ENCODE measurements at places on chromosomes 4 and X.

DNA sequence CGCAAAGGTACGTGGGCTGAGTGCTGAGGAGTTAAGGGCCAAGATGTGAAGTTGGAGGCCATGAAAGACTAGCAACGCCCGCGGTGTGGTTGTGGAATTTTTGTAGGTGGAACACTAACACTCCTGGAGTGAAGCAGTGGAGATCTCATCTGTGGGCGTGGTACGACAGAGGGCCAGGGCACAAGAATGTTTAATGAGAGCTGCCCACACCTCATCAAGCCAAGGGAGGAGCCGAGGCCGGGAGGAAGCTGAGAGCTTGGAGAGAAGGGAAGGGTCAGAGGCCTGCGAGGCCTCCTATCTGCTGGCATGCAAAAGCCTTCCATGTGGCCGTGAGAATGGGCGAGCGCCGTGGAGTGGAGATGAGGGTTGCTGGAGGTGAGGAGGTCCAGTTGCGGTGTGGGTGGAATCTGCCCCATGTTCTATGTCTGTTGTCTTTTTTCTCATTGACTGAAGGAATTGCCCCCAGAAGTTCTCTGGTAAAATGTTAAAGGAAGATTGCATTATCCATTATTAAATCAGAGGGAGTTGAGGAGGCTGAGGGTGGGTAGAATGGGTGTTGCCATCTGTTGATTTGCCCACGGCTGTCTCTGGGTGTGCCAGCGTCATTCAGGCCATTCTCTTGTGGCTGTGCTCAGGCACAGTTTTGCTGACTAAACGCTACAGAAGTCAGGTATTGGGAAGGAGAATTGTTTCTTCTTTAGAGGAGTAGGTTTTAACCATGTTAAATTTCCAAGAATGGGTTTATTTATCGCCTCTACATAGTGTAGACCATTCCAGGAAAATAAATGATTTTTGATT, 19.8 kb downstream of the SNX25 start:
- no peak for DNase-seq

DNA sequence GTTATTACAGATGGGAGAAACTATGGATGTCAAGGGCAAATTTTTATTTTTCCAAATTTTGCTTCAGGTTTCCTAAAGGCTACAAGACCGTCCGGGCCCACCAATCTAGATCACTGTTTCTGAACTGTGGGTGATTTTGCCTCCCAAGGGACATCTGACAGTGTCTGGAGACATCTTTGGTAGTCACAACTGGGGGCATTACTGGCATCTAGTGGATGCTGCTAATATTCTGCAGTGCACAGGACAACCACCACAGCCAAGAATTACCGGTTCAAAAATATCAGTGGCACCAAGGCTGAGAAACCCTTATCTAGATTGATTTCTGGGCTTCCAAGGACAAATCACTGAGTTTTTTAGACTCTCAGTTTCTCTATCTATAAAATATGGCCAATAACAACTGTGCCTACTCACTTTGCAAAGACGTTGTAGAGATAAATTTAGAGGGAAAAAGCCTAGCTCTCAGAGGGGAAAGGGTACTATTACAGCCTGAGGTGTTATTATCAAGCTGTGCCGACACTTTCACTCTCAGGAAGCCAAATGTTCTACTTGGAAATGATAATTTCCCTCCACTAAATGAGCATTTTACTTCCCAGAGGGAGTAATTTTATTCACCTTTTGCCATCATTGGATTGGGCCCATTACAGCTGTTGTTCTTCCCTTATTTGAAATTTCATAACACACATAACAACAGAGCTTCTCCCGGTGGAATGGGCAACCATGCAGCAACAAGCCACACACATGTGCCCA, 442.1 kb downstream of the CENPC start:
- no peak for DNase-seq

DNA sequence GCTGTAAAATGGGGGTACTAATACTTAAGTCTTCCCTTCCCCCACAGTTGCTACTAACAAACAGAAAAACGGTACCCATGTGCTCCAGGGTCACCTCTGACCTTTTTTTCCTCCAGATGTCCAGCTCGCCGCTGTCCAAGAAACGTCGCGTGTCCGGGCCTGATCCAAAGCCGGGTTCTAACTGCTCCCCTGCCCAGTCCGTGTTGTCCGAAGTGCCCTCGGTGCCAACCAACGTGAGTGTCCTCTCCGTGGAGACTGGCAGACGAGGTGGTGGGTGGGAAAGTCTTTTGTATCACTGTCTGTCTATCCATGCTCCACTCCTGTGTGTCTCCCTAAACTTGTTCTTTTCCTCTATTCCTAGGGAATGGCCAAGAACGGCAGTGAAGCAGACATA, 5.1 kb downstream of the UBA1 start:
- DNase-seq, result no peak

DNA sequence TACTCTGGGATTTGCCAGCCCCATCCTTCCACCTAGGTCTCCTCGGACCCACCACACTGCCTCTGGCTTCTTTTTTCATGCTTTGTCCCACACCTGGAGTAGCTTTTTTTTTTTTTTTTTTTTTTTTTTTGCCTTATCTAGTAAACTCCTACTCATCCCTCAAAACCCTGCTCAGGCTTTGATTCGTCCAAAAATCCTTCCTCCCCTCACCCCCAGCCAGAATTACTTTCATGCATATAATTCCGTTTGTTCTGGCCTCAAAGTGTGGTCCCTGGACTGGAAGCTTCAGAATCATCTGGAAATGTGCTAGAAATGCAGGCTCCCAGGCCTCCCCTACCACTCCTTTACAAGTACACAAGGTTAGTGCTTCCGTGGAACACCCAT, 320.1 kb downstream of the PTTG2 start:
- DNase-seq, result no peak

- no peak for DNase-seq
Measured at GRCh38 chrX:39477762-39478120, 620.0 kb downstream of the BCOR start.

All from activated CD4-positive, CD25-positive, alpha-beta regulatory T cell treated with anti-CD3 and anti-CD28 coated beads, Interleukin-2, amount 50 U/mL, for 16 hours (primary cell).